ENCODE measurements at places on chromosomes 7 and 10. TPM values are rescaled to one million over a fixed set of nuclear protein-coding genes. Genes with fewer than 3 reads are reported as not detected.

SYT15 gene
- total RNA-seq = 0.13 TPM

C10orf67 gene
- total RNA-seq = not detected

GRID2IP gene
- not detected for total RNA-seq

TWIST1 gene
- total RNA-seq = not detected

GDF10 gene
- not detected for total RNA-seq

MPLKIP gene
- total RNA-seq = 21.0 TPM

ZNF239 gene
- 0.66 TPM for total RNA-seq

FANK1 gene
- 1.2 TPM for total RNA-seq

ARHGAP21 gene
- total RNA-seq = 170 TPM

ZNF277 gene
- total RNA-seq = 47.8 TPM

GCK gene
- total RNA-seq = 0.14 TPM

TLX1 gene
- not detected for total RNA-seq

FOXP2 gene
- total RNA-seq = 0.40 TPM

PBLD gene
- 4.3 TPM for total RNA-seq

DKK1 gene
- total RNA-seq = 220 TPM

IKZF1 gene
- not detected for total RNA-seq

EIF3A gene
- total RNA-seq = 173 TPM

APBB1IP gene
- not detected for total RNA-seq

CDK1 gene
- total RNA-seq = 155 TPM

TRIM73 gene
- total RNA-seq = 0.66 TPM

CFAP69 gene
- total RNA-seq = 3.5 TPM

PKD2L1 gene
- total RNA-seq = not detected

NANOS1 gene
- 0.27 TPM for total RNA-seq

ZNF804B gene
- total RNA-seq = not detected

RP9 gene
- total RNA-seq = 9.8 TPM

ITGA8 gene
- 0.65 TPM for total RNA-seq

LIPK gene
- total RNA-seq = not detected

ODAD2 gene
- total RNA-seq = 0.27 TPM

EPDR1 gene
- 5.5 TPM for total RNA-seq

VWA2 gene
- total RNA-seq = not detected

CLRN3 gene
- total RNA-seq = not detected

SLC26A3 gene
- total RNA-seq = not detected

SPDYE16 gene
- total RNA-seq = not detected

PRRT4 gene
- not detected for total RNA-seq

CABCOCO1 gene
- total RNA-seq = 0.07 TPM

RBP3 gene
- total RNA-seq = not detected

PVRIG gene
- total RNA-seq = not detected

CYP2C9 gene
- total RNA-seq = not detected

PLEKHS1 gene
- not detected for total RNA-seq

SPDYE5 gene
- total RNA-seq = under 0.01 TPM

CYP2C19 gene
- total RNA-seq = not detected

LRRC18 gene
- total RNA-seq = not detected

MBLAC1 gene
- 1.3 TPM for total RNA-seq

PTCD1 gene
- total RNA-seq = 3.3 TPM

RADIL gene
- 0.80 TPM for total RNA-seq

Data from thoracic aorta endothelial cell (primary cell).